Activated CD4-positive, alpha-beta T cell treated with anti-CD3 and anti-CD28 coated beads, Interleukin-2, amount 10 ng/mL, durations not matched to agents 24 days and 14 days (primary cell): ENCODE measurements at places on chromosomes 11 and 22. TPM values are rescaled to one million over a fixed set of nuclear protein-coding genes. Genes with fewer than 3 reads are reported as not detected.

DNA sequence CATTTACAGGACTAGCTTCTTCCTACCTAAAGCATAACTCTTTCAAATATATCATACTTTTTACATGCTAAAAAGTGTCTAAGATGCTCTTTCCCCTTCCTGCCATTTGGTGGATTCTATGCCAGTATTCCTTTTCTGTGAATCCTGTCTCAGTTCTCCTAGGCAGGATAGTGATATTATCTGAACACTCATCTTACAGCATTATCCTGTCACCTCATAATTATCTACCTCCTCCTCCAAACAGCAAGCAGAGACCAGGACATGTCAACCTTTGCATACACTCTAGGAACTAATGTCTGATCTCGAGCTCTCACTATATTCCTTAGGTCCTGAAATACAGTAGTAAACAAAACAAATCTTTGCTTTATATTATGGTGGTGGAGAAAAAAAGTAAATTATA, 275.5 kb downstream of the FAM181B start:
- no peak overlapping the region for H3K4me3 ChIP-seq
- no peak overlapping the region for H3K27ac ChIP-seq
- no peaks in the 10 kb centered on the region for H3K27me3 ChIP-seq
- DNase-seq: no peak
- no peaks in the 10 kb centered on the region for H3K36me3 ChIP-seq

GRCh38 chr11:12968826-12969225, 40.3 kb upstream of the RASSF10 start:
- no peak overlapping the region for H3K4me3 ChIP-seq
- no peak for DNase-seq
- H3K36me3 ChIP-seq: no peaks in the 10 kb centered on the region
- H3K4me1 ChIP-seq: no peaks in the 10 kb centered on the region

Gene DEUP1
- total RNA-seq: not detected in 2 replicates

Gene GALNT18
- 8.6 and 9.3 TPM in 2 replicates for total RNA-seq

- no peak for DNase-seq
- no peaks in the 10 kb centered on the region for H3K36me3 ChIP-seq
- no peak overlapping the region for H3K27ac ChIP-seq
- H3K27me3 ChIP-seq: peaks cover 13% of the 10 kb centered on the region
- no peaks in the 10 kb centered on the region for H3K4me1 ChIP-seq
These were observed 63.1 kb downstream of the PIWIL4 start for GRCh38 chr11:94630221-94630620.

Gene BEST1
- 0.07 TPM in 1 of 2 replicates, not detected in the other for total RNA-seq
